ENCODE measurements at places on chromosomes 4 and X.

GRCh38 chrX:43978226-43978625 is 5.0 kb upstream of the NDP start:
- DNase-seq: no peak

- DNase-seq: no peak
These were observed 30.4 kb upstream of the CPLX1 start for GRCh38 chr4:856225-856901.

DNA sequence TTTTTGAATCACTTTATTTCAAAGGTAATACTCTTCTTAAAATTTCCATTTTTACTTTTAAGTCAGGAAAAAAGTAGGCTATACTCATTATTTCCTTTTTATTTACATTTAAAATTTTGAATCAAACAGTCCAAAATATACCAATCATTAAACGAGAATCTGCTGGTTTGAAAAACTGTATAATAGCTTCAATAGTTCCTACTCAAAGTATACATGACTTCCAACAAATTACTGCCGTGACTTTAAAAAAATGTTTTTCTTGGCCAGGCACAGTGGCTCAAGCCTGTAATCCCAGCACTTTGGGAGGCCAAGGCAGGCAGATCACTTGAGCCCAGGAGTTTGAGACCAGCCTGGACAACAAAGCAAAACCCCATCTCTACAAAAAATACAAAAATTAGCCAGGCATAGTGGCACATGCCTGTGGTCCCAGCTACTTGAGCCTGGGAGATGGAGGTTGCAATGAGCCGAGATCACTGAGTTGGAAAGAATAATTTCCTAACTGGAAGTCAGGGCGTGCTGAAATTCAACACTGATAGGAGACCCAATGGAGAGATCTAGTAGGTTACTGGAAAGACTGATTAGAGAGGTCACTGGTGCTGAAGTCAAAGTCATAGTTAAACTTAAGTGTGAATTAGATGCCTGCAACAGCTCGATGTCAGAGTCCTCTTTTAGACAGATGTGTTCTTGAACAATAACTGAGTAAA is 9.0 kb downstream of the KLHL8 start:
- DNase-seq: no peak

DNA sequence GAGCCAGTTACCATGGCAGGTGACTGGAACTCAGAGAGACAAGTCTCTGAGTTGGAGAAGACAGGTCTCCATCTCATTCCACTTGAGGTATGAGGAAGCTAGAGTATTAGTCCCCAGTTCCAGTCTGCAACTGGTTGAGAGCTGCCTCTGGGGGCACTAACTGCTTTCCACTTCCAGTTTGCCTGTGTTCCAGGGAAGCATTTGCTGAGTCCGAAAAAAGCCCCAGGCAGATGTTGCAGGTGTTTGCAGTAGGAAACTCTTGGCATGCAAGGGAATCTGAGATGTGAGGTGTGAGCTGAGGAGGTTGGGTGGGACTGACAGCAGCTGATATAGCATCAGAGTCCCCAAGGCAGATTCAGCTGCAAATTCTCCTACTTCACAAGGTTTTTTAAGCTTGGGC is 272.2 kb upstream of the CASK start:
- no peak for DNase-seq

- no peak for DNase-seq
These were observed 74.9 kb downstream of the GLUD2 start for GRCh38 chrX:121122332-121122731.

- DNase-seq: no peak
These were observed 6.0 kb downstream of the DHX15 start for GRCh38 chr4:24578364-24578763.

GRCh38 chr4:61068745-61069144 is 131.4 kb upstream of the ADGRL3 start:
- no peak for DNase-seq
